Stimulated activated CD4-positive, alpha-beta T cell treated with anti-CD3 and anti-CD28 coated beads, Interleukin-1b, Interleukin-23, amount 100 ng/mL, for 1 hour (primary cell): ENCODE measurements at places on chromosomes 12 and 14.

GRCh38 chr12:115941362-115941761, 336.1 kb downstream of the MED13L start:
- DNase-seq, result no peak

DNA sequence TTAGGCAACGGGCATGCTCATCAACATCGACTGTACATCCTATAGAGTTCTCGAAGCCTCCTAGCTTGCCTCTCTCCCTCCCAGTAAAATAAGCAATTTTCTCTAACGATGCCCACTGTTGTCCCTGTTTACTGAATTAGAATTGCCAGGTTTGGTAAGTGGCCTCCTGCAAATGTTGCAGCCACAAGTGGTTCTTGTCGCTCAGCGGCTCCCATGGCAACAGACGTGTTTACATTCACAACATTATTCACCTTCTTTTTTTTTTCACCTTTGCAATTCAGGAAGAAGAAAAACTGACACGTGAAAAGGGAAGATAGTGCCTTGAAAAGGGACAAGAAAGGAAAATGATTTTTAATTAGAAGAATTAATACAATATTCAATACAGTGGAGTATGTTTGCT, 100.9 kb upstream of the PKP2 start:
- DNase-seq, result no peak

DNA sequence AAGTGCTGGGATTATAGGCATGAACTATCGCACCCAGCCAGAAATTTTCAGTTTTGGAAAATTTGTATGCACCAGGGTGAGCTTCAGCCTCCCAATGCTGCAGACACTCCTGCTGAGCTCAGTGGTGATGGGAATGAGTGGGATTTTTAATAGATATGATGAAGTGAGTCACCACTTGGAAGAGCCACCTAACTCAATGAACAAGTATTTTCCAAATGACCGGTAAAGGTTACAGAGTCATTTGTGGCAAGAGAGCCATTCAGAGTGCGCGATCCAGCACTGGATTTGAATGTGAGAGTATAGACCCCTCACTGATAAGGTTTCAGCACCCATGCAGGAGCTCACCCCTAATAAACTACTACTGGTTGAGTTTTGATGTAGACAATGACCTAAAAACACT, 100.7 kb downstream of the PPP2R5C start:
- DNase-seq, result no peak

DNA sequence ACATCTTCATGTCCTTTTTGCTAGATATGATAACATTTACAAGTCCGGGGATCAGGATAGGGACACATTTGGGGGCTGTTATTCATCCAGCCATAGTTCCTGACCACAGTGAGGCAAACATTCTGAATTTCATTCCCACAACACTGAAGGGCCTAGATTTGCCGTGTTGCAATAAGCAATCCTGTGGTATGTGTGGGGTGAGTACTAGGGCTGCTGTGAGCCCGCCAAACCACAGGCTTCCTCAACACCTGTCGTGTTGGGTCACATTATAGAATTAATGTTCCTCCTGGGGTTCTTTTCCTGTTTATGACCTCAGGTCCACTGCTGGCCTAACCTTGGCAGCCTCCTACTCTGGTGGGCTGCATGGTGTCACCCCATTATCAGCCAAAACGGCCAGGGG, 119.2 kb downstream of the TBC1D30 start:
- no peak for DNase-seq

DNA sequence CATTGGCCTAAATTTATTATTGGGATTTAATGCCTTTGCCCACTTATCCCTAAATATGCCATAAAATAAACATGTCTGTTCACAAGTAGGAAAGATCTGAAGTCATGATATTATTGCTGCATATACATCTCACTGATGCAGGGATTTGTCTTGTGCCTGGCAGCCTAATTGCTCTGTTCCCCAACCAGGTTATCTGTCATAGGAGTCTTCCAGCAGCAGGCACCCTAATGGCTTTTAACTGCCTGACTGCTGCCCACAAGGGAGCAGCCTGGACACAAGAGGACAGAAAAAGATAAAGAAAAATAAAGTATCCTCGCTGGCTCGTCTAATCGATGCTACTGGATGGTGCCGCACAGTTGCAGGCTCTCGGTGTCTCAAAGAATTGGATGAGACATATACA, 337.6 kb upstream of the FAR2 start:
- DNase-seq, result no peak

DNA sequence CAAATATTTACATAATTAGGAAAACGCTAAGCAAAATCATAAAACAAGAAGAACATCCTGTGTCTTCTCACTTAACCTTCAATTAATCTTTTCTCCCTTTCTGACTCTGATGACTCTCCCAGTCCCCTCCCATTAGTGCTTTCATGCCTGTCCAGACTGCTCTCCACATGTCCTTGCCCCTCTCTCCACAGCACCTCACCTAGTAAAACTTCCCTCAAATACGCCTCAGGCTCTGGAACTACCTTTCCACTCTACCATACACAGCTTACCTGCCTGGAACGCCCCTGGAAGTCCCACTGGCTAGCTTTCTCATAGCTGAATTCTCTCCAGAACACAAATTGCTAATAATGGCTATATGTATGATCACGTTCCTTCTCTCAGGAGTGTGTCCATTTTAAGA, 44.7 kb downstream of the SLC5A8 start:
- no peak for DNase-seq

GRCh38 chr12:66679461-66680084, 697 bp upstream of the GRIP1 start:
- DNase-seq, result no peak

DNA sequence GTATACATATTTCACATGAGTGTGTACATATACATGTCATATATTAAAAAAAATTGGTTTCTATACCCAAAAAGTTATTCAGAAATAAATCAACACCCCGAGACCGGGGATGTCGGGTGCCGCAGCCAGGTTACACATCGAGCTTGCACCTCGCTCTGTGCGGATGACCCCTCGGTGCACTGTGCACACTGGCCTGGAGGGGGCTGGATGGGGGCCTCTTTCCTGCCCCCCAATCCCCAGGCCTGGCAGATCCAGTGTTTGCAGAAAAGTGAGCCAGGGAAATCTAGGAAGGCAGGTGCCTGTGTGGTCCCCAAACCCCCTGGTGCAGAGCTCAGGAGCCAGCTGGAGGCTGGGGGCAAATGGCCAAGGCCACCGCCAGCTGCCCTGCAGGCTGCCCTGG, 27.1 kb upstream of the GPR68 start:
- no peak for DNase-seq

DNA sequence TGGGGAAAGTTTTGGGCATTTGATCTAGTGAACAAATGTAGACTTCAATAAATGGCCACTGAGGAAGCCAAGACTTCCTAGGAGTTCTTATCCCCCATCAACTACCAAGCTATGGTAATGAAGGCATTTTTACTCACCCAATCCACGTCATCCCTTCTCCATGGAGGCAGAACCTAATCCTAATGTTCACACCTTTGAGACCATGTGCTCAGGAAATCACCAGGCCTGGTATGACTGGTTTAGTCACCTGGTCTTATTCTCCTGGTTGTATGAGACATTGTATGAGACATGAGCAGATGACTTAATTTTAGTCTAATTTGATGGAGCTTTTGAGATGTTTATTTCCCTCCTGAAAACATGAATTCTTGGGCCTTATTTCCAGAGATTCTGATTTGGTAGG, 88.6 kb downstream of the PAX9 start:
- DNase-seq, result no peak

DNA sequence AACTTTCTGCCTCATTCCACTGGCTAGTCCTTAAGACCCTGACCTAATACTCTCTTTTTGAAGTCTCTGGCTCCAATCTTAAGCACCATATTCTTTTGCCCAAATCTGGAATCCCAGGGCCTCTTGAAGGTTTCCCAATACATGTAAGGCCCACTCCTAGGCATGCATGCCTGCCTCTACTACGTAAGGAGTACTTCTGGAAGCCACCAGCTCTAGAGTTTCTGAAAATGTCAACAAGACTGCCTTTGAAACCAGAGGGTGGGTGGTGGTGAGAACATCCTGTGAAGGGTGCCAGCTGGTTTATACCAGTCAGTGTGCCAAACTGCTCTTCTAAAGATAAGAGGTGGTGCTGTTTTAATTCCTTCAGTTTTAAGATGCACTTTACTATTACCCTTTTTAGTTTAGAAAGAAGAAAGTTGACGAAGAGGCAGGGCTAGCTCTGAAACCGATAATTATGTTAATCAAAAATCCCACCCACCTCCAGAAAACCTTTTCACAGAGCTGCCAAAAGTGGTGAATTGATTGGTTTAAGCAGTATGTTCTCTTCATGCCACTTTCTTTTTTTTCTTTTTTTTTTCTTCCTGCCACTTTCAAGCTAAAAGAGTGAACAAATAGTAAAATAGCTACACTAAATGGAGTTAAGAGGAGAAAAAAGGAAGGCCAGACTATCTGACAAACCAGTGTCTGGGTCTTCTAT, 8.7 kb upstream of the WDR89 start:
- DNase-seq, result no peak

DNA sequence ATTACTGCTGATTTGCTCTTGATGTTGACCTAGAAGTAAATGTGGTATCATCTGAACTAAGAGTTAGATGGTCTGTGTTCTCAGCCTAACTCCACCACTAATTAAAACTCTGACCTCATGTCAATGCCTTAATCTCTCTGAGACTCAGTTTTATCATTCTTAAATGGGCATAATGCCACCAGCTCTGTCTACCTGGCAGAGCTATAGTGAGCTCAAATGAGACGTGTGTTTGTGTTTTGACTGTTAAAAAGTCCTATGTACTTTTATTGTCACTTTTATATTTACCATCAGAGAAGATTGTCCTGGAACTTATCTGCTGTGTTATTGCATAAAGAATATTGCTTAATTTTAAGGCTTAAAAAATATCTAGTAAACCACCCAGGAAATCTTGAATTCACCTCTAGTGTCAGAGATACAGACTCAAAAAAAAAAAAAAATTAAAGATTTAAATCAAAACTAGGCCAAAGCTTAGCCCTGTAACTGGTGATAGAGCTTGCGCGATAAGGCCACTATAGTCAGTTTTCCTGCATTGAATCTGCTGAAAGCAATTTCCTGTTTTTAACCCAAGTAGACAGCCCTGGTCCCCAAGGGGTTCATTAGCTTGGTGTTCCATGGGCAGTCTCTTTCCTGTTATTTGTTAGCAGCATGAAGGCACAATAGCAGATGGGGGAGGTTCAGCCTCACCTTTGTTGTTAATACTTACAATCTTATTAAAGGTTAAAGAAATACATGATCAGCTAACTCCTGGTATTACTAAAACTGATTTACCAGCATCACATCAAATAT, 261.8 kb downstream of the ATP23 start:
- no peak for DNase-seq

GRCh38 chr12:45270951-45271350, 55.1 kb downstream of the ANO6 start:
- DNase-seq, result no peak

GRCh38 chr12:103043531-103044486, 86.3 kb downstream of the ASCL1 start:
- no peak for DNase-seq

DNA sequence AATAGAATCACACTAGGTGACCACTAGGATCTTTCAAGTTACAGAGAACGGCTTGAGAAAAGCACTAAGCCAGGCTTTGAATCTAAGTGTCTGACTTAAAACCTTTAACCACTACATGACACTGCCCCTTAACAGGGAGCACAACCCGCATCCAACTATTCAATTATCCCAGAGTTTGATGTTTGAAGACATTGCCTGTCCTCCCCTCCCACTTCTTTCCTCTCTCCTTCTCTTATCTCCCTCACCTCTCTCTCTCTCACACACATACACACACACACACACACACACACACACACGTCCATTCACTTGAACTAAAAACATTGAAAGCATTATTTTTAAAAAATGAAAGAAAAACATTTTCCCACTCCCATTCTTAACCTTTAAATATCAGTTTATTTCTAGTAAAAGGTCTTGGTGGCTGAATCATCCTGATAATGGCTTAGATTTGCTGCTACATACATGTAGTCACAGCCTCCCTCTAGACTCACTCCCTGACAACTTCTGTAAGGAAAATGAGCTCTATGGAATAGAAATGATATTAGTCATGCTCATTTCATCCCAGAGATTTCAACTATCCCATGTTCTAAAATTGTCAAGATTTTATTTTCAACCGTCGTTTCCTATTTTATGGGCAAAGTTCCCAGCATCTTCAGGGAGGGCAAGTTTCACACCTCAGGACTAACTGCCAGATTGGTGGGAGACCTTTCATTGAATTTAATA, 53.5 kb upstream of the RAP1B start:
- no peak for DNase-seq

GRCh38 chr14:88422919-88423650, 37.6 kb downstream of the SPATA7 start:
- DNase-seq, result no peak

GRCh38 chr12:109695416-109695815, 18.2 kb upstream of the FAM222A start:
- no peak for DNase-seq

DNA sequence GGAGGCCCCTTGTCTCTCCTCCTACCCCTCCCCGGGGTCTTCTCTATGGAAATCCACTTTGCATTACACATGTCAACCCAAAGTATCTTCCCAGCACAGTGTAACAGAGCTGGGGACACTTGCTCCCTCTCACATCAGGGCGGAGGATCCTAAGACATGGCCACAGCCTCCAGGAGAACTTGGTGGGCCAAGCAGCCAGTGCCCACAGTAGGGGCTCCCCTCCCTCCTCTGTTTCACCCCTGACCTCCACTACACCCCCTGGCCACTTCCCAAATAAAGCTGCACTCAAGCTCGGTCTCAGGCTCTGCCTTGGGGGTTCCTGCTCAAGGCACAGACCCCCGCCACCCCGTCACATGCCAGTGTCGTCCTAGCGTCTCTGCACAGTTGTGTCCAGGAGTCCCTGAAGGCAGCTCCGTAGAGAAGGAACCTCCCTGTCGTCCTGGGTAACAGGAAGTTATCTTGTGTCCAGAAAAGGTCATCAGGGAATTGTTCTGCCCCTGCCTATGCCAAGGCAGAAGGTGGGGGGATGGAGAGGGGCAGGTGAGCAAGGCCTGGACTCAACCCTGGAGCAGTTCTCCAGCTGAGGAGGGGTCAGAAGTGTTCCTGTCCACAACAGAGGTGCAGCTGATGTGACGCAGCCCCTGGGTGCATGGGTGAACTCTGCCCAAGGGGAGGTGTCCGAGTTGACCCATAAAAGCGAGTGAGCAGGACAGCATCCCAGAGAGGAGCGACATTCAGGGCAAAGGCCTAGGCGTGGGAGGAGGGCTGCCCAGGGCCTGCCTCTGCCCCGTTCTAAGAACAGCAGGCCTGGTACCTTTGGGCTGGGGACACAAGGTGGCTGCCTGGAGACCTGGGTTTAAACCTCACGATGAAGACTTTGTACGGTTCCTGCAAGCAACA, 25.5 kb downstream of the DIO3 start:
- no peak for DNase-seq

- no peak for DNase-seq
These were observed 41.4 kb downstream of the BORCS5 start for GRCh38 chr12:12398026-12398859.
